ENCODE measurements at places on chromosomes 7 and 10.
A peak's percentile ranks its signal among the peaks of the same experiment; 100 is the strongest.

- DNase-seq = no peak
Measured at GRCh38 chr10:95355301-95355700, 64.5 kb upstream of the PDLIM1 start.

- no peak for DNase-seq
Measured at GRCh38 chr10:24493165-24493564, 230.5 kb downstream of the ARHGAP21 start.

- no peak for DNase-seq
Measured at GRCh38 chr10:119655566-119656001, 4.4 kb downstream of the BAG3 start.

DNA sequence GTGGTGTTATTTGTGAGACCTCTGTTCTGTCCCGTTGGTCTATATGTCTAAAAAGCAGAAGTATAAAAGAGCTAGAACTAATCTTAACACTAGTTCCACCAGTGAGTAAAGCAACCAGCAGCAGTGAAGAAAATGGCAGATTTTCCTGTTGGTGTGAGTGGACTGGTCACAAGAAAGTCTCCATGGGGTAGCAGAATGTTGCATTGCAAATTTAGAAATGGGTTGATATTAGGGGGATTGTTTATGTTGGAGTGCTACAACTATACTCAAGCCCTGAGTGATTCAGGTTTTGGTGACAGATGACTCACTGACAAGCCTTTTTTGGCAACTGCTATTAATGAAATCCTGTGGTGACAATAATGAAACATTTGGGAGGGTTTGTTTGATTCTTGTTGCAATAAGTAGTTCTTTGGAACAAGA lies 5.6 kb downstream of the AVL9 start:
- DNase-seq = peak; percentile 58

DNA sequence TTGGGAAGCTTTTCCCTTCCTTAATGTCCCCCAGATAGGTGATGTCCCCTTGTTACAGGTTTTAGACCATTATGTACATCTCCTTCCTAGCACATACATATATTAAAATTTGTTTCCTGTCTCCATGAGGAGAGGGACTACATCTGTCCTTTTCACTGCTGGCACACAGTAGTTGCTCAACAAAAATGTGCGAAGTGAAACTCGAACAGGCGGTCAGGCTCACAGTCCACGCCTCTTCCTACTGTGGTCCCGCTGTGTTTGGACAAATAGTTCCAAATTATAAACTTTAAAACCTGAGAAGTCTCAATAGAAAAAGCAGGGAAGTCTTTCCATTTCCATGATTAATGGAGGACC lies 1.2 kb upstream of the HHEX start:
- no peak for DNase-seq

DNA sequence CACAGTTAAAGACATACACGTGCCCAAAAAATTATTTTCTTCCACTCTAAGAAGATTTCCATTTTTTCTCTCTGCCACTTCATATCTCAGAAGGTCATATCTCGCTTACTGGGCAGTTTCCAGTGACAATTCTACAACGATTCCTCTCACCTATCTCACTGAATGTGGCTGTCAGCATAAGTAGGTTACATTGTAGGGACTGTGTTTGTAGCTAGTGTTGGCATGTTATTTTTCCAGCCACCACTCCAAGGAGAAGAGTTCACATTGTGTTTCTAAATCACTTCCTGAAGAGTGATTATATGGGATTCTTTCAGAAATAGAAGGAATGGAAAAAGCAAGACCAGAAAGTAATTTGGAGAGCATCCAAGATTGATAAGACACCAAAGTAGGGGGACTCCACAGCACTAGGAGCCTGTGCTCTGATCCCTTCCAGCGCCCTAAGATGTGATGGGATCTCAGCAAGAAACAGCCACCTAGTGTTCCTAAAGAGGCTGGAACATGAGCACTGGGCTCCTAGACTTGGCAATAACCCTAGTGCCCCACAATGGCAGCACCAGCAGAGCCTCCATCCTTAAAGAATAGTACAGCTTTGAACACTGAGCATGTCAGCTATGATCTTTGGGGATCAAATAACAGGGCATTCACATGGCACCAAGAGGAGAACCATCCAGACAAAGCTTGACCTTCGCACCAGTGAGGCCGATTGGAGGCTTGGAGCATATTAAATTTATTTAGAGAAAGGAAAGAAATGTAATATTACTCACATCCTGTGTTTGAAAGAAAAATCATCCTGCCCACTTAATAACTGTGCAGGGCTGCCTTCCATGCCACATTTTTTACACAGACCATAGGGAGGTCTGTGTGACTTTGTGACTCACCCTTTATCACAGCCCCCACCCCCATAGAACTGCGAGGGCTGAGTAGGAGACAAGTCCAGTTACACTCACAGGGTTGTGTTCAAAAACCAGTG lies 51.8 kb downstream of the CAV1 start:
- DNase-seq = no peak

DNA sequence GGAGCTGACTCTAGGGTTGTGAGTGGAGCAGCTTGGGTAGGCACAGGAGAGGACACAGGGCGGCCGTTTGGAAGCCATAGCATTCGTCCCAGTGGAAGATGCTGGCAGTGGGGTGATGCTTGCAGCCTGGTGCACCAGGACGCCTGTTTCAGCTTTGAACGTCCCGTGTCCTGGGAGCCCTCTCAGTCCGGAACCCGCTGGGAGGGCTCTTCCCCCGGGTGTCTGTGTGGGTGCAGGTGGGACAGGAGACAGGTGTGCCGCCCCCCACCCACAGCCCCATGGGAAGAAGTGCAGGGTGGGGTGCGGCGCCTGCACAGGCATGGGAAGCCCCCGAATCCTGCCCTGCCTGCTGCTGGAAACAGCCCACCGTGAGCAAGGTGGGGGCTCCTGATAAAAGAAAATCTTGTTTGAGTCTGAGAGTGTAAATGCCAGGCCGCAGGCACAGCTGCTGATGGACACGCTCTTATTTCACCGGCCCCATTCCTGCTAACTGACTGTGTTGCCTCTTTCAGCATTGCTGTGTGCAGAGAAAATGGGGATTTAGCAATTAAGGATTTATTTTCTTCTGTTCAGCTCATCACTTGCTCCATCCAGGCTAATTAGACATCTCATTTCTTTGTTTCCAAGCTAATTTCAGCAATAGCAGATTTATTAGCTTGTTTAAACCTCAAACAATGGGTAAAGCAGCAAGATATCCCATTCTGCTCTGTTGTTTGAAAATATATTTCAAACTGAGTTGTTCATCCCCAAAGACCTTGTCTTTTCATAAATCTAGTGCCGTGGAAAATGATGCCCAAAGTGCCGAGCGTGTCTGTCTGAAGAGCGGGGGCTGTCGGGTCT lies 54.9 kb upstream of the DPYSL4 start:
- DNase-seq = no peak

GRCh38 chr10:117457932-117458331 lies 82.7 kb upstream of the PDZD8 start:
- no peak for DNase-seq

DNA sequence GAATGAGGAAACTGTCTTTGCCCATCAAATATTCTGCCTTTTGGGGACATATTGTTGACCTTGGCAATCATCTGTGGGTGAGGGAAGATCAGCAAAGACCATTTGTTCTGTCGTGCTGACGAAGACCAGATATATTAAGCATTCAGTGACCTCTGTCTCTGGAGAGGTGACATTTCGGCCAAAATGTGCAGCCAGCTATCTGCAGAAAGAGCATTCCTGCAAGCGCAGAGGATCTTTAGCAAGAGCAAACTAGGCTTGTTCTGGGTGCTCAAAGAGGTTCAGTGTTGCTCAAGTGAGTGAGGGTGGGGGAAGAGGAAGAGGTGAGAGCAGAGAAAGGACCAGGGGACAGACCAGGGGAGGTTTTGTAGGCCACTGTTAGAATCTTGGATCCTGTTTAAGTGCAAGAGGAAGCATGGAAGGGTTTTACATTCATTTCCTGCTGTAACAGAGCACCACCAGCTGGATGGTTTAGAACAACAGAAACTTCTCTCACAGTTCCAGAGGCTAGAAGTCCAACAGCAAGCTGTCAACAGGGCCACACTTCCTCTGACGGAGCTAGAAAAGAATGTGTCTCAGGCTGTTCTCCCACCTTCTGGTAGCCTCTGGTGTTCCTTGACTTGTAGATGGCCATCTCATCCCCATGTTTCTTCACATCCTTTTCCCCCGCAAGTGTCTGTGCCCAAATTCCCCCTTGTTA lies 11.2 kb downstream of the C10orf120 start:
- DNase-seq = no peak

GRCh38 chr7:115096262-115096661 lies 174.4 kb downstream of the MDFIC start:
- no peak for DNase-seq

DNA sequence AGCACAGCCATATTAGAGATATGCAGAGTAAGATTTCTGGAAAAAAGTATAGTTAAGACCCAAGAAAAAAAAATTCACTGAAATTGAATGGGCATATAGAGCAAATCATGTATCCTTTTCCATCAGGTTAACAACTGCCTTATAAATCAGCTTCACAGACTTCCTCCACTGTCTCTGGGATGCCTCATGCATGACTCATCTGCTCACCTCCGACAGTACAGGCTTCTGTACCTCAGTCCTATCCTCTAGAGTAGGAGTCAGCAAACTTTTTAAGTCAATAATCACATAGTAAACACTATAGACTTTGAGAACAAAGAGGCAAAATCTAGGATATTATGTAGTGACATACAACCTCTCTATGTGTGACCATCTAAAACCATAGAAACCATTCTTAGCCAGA lies 211.6 kb upstream of the SP8 start:
- DNase-seq = no peak

GRCh38 chr7:2523941-2524807 lies 4.6 kb downstream of the LFNG start:
- no peak for DNase-seq

DNA sequence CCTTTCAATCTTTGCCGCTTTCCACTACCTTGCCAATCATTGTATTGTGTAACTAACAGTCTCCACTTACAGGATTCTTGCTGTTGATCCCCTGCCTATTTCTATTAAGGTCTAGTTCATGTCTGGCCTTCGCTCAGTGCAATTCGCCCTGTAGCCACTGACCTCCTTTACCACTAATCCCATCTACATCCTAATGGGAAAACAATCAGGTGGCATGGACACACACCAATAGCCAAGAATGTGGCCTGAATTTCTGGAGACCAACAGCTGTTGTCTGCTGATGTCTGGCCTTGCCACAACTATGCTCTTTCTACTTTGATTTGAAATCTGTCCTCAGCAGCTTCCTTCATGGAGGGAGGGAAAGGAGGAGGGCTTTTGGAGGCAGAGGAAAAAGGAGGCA lies 546.2 kb downstream of the SORCS3 start:
- DNase-seq = no peak

DNA sequence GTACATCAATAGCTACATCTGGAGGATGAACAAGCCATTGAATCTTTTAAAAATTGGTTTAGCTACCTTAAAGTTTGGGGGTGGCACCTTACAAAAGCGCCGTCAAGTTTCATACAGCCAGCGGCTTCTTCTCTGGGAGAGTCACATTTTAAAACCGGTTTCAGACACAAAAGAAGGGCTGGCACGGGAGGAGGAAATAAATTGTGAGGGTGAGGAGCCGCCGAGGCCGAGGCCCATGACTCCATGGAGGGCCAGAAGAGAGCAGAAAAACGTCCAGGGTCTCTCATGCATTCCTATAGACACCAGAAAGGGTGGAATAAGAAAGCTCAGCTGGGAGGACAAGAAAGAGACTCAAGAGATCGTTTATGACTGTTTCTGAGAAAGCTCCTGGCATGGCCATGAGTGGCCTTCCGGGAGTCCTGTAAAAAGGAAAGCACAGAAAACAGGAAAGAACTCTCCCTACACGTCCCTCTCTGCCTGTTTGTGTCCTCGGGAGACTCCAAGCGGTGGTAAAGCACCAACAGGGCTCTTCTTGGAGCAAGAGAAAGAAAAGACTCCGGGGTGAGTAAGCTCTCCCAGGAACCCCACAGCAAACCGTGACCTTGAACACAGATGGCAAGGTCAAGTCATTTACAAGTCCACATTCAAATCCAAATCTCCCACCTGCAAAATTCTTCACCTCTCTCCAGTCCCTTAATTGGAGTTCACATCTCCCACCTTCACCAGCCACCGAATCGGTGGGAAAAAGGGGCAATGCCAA lies 1.8 kb downstream of the FRAT2 start:
- no peak for DNase-seq

DNA sequence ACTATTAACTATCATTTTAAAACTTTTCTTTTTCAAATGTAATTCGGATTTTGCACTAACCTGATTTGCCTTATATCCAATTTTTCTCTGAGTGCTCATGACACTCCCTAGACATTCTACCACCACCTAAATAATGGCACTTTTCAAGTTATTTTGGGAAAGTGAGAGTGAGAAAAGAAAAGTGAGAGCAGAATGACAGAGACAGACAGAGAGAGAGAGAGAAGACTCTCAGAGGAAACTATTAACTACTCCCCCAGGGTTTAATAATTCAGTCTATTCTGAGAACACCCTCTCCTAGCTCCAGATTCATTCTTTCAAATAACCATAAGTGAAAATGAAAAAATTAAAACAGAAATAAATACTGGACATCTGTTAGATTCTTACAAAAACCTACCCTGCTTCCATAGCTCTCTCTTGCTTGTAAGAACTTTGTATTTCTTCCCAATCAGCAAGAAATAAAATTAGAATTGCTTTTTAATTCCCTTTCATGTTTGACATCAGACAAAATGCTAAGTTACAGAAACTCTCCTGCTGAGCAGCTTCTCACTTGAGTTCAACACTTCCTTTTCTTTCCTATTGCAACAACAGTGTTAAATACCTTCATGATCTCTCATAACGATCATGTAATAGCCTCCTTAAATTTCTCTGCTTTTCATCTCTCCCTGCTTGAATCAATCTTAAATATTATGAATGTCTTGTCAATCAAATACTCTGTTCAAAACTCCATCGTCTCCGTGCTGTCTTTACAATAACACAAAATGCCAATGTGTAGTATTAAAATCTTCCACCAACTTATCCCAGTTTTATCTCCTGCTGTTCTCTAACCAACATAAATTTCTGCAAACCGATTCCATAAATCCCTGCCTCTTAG lies 191.7 kb downstream of the SEMA3E start:
- no peak for DNase-seq

GRCh38 chr10:49441488-49442476 lies 45.9 kb upstream of the DRGX start:
- DNase-seq = no peak

GRCh38 chr7:122706836-122707235 lies 4.1 kb upstream of the RNF148 start:
- DNase-seq = no peak

DNA sequence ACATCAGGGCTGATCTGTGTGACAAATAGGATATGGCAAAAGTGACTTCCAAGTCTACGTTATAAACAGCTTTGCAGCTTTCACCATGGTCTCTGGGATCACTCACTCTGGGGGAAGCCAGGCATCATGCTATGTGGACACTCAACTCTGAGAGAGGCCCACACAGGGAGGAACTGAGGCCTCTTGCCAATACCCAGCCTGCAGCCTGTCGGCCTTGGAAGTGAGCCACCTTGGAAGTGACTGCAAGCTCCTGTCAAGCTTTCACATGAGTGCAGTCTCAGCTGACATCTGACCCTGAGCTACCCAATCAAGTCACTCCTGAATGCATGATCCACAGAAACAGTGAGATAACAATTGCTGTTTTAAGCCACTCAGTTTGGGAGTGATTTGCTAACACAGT lies 56.5 kb downstream of the MMRN2 start:
- no peak for DNase-seq

All from Karpas-422 (cell line).